Stimulated activated CD4-positive, alpha-beta T cell treated with anti-CD3 and anti-CD28 coated beads, Interleukin-2, amount 100 ng/mL, for 4 hours (primary cell): ENCODE measurements at places on chromosomes 3 and 15.

DNA sequence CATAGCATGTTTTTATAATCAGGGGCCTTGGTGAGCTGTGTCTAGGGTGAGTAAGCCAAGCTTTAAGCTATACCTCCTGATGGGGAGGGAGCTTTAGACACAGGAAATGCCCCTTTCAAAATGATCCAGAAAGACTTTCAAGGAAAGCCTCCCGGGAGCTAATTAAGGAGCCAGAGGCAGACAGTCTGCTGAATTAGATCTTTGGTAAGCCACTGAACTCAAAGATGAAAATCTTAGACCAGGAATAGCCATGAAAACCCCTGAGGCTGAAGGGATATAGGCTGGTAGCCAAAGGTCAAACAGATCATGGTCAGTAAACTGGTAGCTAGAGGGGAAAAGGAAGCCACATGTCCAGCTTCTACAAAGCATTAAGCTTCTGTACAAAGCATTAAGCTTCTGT, 42.7 kb upstream of the GAP43 start:
- no peak for DNase-seq

DNA sequence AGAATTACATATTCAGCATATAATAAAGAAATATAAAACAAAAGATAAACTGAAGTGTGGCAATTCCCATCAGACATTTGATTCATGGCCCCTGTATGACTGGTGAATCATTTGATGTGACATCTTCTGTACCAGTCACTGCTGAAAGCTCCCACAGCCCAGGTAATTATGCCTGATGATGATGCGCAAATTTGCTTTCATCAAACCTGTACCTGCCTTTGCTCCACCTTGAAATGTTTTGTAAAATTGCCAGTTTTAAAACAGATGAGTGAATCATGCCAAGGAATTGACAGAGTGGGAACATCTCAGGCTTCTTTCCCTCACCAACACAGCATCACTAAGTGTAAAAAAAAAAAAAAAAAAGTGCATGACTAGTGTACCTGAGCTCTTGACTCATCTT, 66.5 kb upstream of the EIF1B start:
- no peak for DNase-seq

GRCh38 chr3:154720921-154721320, 290.9 kb upstream of the GPR149 start:
- DNase-seq: no peak

DNA sequence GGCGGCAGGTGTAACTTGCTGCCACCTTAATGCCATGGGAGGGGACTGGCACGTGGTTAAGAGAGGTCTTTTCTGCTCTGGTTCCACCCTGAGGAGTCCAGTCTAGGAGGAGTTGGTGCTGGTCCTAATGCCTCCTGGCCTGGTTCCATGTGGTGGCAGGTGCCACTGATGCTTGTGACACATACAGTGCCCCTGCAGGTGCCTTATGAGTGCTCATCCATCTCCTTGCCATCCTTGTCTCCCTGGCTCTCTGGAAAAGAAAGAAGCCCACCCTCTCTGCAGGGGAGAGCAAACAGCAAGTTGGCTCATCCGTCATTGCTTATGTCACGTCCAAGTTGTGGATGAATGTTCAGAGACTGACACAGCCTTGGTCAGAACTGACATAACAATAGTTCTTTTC, 175.8 kb upstream of the DPH6 start:
- no peak for DNase-seq

GRCh38 chr15:50145451-50145872, 26.4 kb upstream of the ATP8B4 start:
- DNase-seq: no peak

DNA sequence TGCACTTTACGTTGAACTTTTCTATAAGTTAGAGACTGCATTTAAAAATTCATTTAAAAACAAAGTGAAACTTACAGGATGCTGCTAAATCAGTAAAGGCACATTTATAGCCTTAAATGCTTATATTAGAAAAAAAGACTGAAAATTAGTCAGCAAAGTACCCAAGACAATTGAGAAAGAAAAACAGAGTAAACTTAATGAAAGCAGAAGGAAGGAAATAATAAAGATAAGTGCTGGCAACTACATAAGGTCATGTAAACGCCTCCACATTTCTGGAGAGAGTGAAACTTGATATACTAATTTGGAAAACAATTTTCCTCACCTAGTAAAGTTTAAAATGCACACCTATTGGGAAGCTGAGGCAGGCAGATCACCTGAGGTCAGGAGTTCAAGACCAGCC, 58.2 kb upstream of the ACAN start:
- no peak for DNase-seq

GRCh38 chr3:168002786-168003368, 92.8 kb downstream of the GOLIM4 start:
- no peak for DNase-seq

- DNase-seq: no peak
Measured at GRCh38 chr3:12196684-12197083, 38.0 kb upstream of the TIMP4 start.

DNA sequence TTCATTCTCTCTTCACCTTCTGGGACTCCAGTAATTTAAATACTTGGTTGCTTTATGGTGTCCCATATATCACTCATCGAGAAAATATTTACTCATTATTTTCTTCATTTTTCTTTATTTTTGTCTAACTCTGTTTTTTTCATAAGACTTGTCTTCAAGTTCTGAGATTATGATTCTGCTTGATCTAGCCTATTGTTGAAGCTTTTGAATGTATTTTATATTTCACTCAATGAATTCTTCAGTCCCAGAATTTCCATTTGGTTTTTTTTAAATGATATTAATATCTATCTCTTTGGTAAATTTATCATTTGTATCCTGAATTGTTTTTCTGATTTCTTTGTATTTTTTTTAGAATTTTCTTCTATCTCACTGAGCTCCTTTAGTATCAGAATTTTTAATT, 117.0 kb downstream of the LRRK1 start:
- no peak for DNase-seq

DNA sequence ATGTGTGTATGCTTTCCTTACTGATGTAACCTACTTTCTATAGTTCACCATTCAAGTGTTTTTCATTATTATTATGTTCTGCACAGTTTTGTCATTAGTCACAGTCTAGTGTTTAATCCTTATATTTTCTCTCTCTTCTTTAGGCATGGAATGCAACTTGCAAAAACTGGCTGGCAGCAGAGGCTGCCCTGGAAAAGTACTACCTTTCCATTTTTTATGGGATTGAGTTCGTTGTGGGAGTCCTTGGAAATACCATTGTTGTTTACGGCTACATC, 6.9 kb downstream of the SUCNR1 start:
- DNase-seq: no peak

DNA sequence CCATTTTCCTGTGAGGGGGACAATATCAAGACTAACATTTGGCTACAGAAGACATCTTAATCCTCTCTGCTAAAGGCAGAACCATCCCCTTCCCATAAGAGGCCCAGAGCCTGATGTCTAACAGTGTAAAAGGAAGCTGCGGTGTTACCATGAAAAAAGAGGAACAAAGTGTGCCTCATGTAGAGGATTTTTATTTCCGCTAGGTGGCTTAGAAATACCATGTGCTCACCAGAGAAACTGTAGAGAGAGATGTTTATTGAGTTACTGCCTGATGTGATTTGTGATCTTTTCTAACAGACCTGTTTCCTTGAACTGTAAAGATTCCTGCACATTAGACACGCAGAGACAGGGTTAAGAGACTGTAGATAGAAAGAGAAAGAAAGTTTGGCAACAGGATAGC, 22.0 kb downstream of the OR5H15 start:
- DNase-seq: no peak

DNA sequence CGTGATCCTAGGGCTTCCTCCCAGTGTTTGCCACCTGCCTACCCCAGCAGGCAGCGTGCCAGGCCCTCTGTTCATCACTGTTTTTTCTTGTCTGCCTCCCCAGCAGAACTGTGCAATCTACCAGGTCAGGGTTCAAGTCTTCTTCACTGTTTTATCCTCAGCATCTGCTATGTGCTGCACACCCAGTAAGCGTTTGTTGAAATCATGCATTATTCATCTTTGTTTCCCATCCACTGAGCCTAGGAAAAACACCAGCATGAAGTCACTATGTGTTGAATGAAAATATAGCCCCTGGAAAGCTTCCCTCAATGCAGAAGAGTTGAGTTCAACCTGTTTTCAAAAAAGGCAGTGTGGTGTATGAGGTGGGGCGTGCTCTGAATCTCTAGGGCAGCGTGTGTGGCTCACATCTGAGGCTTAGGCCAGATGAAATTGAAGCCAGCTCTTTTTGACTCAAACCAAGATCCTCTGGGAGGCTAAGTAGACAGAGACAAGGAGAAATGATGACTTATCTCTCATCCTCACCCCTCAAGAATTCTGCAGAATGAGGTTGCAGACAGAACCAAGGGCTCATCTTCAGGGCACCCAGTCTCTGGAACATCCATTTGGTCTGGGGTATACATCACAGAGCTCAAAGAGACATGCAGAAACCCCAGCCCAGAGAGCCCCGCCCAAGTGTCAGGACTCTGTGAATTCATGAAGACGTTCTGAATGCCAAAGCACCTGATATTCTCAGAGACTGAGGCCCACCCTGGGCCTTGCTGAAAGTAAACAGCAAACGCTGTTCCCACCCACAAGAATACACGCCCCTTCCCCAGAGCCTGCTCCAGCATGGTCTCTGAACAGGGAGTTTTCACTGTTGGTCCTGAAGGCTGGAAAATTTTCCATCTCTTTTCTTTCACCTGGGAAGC, 5.7 kb upstream of the CAV3 start:
- DNase-seq: no peak

DNA sequence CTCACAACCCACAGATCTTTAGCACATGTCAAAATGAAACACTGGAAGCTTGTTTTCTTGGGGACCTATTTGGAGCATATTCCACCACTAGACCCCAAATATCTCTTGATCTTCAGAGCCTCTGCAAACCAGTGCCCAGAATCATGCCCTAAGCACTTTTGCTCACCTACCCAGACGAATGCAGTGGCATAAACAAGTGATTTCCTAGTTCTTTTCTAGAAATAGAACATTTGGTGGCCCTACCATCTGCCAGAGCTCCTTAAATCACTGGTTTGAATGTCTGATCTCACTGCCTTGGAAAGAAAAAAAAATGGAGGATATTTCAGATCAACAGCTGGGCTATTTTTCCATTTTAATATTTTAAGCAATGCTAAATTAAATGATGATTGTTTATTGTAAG, 5.3 kb downstream of the ZIC4 start:
- DNase-seq: no peak

DNA sequence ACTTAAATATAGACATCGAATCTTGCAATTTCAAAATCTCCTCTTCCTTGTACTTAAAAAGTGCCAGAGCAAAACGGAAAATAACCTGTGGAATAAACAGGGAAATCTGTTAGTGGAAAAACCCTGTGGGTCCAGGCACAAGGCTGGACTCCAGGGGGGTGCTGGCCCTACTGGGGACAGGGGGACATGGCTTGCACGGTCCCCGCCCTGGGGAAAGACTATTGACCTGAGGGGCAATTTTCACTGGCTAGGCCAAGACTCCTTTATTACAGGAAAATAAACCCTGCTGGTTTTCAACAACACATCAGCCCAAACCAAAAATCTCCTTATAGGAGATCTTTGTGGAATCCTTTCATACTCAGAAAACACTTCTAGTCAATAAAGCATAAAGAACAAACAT, 75.9 kb downstream of the TBC1D2B start:
- no peak for DNase-seq

DNA sequence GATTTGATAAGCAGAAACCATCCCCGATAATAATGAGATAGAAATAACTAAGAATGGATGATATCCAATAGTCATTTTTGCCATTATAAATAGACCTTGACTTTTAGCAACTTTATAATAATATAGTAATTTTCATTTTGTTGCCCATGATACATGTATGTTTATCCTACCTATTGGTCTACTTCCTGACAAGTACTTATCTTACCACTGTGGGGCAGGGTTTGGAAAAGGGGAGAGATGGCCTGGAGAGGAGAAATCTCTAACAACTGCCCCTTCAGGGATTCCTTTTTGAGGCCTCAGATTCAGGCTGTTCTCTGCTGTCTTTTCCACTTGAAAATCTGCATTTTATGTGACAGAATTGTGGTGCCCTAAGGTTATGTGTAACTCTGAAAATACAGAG, 42.2 kb downstream of the FAM98B start:
- no peak for DNase-seq

DNA sequence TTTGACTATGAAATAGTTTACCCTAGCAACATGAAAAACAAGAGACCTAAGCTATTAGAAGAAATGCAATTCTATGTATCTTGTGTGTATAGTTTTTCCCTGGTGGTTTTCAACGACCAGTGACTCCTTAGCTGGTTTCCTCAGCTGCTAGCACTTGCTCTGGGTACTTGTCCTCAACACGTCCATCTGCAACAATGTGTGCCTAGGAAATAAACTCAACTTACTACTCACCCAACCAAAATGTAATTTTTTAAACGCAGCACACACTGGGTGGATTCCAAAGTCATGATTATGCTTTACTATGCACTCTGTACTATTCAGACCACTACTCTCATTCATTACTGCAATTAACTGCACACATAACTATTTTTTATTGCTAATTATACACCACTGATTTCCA, 31.0 kb downstream of the CPA3 start:
- no peak for DNase-seq

DNA sequence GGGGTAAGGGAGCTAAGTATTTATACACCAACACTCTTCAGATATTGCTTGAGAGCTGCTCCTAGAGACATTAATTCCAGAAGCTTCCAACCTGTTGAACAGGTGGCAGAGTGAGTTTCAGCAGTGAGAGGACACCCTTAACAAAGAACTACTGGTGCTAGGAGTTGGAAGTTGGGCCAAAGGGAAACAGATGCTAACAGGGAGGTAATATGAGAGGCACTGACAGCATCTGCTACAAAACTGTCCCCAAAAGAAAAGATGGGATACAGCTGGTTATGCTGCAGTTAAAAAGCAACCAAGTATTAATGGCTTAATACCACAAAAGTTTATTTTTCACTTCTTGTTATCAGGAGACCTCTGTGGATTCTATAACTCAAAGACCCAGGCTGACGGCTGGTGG, 104.5 kb upstream of the SATB1 start:
- DNase-seq: no peak

DNA sequence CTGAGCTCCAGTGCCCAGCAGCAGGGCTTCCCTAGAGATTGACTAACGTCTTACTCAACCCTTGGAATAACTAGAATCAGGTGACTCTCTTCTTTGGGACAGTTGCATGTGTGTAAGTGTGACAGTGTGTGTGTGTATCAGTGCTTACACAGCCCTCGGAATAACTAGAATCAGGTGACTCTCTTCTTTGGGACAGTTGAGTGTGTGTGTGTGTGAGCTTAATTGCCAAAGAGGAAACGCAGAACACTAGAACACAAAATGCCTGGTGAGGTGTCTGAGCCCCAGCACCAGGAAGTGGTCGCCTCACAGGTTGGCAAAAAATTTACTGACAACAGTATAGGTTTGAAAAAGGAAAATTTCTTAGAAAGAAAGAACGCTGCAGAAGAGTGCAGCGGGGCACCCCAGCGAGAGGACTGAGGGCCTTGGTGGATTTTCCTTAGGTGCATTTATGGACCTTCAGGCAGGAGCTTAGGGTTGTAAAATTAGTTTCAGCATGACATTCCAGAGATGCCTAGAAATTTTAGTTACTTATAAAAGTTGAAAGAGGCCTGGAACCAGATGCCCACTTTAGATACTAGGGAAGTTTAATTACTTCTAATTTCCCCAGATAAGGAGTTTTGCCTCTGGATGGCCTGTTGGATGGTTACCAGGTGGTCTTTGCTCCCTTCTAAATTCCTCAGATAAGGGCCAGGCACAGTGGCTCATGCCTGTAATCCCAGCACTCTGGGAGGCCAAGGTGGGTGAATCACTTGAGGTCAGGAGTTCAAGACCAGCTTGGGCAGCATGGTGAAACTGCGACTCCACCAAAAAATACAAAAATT, 3.7 kb upstream of the WDR82 start:
- no peak for DNase-seq

GRCh38 chr3:112059497-112059896, 25.0 kb downstream of the TMPRSS7 start:
- DNase-seq: no peak

GRCh38 chr3:11085093-11085840, 69.0 kb upstream of the HRH1 start:
- no peak for DNase-seq
